D341Med (cell line): ENCODE measurements at places on chromosomes 13 and 19.

- no peak for DNase-seq
Measured at GRCh38 chr13:43514311-43514710, 272.5 kb downstream of the ENOX1 start.

DNA sequence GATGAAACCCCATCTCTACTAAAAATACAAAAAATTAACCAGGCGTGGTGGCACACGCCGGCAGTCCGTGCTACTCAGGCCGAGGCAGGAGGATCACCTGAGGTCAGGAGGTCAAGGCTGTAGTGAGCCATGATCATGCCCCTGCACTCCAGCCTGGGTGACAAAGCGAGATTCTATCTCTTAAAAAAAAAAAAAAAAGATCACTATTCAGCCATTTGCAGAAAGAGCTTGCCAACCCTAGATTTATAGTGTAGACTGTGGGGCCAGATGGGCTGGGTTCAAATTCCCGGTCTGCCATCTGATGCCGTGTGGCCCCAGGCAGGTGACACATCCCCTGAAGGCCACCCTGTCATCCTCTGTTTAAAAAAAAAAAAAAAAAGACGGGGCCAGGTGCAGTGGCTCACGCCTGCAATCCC lies 28.9 kb downstream of the SMIM24 start:
- no peak for DNase-seq

DNA sequence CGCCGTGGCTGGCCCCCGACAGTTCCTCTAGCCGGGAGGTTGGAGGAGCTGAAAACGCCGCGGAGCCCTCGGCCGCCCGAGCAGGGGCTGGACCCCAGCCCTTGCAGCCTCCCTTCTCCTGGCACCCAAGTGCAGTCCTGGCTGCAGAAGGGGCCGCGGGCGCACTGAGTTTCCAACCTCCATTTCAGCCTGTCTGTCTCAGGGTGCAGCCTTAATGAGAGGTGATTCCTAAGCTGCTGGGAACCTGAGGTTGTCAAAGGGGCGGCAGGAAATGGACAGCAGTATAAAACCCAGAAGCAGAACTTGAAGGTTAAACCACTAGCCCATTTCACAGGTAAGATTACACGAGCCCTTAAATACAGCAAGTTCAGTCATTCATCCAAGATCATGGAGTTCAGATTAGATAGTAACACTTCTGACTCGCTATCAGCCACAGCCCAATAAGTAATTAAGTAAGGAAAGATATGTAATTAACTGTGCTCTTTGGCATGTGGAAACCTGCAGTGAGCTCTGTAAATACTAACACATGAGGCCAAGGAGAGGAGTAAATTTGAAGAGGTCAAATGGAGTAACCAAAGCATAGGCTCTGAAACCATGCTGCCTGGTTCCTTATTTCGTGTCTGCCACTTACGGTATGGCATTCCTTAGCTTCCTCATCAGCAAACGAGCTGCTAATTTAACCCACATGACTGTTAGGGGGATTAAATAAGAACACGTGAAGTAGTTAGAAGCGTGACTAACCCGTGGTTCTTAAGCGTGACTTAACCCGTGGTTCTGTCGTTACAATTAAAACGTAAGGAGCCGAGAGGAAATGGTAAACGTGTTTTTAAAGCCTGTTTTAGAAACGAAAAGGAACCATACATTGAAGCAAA lies 686 bp downstream of the SETDB2 start:
- peak; percentile 29 for DNase-seq

DNA sequence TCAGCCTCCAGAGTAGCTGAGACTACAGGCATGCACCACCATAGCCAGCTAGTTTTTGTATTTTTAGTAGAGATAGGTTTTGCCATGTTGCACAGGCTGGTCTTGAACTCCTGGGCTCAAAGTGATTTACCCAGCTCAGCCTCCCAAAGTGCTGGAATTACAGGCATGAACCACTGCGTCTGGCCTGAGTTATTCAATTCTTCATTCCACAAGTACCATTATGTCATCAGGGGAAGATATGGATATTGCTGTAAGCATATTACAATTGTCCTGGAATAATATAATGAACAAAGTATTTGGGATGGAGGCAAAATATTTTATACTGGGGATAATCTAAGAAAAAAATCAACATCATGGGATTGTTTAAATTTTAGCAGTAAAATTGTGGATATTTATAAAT lies 646.0 kb upstream of the SLITRK6 start:
- no peak for DNase-seq

- DNase-seq: no peak
Measured at GRCh38 chr13:64723724-64724123, 2506.4 kb downstream of the PCDH9 start.

GRCh38 chr19:48271531-48272151 lies 1.8 kb downstream of the ZNF114 start:
- peak; percentile 55 for DNase-seq

DNA sequence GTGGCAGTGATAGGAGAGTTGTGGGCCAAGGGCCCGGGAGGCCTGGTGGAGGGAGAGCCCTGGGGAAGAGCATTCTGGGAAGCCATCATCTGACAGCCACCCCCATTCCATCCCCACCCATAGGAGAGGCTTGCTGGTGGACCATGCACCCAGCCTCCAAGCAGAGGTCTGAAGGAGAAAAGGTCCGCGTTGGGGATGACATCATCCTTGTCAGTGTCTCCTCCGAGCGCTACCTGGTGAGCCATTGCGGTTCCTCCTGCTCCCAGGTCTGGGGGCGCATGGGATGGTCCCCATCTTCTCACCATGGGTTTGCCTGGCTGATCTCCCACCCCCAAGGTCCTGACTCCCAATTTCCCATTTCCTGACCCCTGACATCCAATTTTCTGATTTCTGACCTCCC lies 10.5 kb downstream of the RYR1 start:
- DNase-seq: no peak

DNA sequence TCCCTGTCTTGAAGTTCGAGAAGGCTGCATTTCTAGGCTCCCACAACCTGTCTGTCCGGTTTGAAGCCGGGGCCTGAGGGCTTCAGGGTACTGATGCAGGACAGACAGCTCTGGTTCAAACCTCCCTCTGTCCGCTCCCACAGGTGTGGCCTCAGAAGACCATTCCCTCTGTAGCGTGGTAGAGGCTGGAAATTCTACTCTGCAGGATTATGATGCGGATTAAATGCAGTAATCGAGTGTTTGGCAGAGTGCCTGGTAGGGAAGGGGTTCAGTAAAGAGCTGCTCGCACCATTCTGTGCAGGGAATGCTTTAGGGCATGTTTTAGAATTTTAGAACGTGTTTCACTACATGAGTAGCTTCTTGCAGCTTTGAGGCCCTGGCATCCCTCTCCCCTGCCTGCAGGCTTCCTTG lies 30.5 kb downstream of the PPP1R37 start:
- peak; percentile 74 for DNase-seq

DNA sequence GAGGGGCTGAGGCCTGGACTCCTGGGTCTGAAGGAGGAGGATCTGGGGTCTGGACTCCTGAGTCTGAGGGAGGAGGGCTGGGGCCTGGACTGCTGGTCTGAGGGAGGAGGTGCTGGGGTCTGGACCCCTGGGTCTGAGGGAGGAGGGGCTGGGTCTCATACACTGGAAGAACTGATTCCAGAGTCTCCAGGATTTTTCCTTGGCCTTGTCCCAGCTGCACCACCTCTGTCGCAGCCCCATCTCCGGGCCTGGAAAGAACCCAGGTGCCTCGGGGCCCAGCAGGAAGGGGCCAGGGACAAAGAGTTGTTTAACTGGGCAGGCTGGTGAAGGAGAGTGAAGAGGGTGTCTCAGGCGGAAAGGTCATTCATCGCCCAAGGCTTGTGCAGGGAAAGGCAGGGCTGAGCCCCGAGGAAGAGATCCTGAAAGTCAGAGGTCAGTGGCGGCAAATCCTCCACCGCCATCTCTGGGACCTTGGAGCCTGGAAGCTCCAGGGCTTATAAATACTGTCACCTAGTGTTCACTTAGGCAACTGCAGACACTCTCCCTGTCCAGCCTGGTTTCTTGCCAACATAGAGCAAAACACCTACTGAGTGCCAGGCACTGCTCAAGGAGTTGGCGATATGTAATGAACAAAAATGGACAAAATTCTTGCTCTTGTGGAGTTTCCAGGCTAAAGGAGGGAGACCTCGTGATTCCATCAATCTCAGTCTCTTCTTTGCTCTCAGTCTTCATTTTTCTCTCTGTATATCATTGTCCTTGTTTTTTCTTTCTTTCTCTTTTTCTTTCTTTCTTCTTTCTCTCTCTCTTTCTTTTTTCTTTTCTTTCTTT lies 4.4 kb upstream of the KCNN4 start:
- DNase-seq: peak; percentile 79

DNA sequence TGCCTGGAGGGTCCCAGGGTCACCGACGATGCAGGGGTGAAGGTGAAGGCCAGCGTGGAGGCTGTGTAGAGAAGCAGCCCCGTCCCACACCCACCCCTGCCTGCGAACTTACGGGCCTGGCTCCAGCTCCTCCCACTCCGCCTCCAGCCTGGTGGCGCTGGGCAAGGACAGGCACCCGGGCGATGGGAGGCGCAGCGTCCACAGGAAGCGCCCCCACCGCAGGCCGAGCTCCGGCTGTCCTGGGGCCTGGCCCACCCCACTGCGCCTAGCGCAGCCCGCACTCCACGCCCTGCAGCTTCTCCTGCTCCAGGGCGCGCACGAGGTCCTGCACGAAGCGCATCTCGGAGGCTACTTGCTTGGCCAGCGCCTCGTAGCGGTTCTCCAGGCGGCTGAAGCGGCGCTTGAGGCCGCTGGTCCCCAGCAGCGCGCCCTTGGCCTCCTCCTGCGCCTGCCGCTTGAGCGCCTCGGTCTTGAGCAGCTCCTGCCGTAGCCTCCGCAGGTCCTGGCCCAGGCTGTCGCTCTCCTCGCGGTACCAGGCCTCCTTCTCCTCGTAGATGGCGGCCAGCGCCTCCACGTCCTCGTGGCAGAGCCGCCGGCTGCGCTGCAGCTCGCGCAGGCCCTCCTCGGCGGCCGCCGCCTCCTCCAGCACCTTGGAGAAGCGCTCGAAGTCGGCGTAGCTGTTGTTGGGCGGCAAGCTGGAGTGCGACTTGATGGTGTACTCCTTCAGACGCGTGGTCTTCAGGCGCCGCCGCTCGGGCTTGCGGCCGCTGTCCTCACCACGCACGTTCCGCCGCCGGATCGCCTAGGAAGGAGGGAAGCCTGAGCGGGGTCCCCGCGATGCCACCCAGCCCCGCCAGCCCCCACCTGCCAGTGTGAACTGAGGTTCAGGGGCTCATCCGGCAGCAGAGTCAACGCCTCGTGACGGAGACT lies 11.8 kb downstream of the DAPK3 start:
- DNase-seq: no peak
